ENCODE measurements at places on chromosomes 6 and 20. TPM values are rescaled to one million over a fixed set of nuclear protein-coding genes. Genes with fewer than 3 reads are reported as not detected.

DNA sequence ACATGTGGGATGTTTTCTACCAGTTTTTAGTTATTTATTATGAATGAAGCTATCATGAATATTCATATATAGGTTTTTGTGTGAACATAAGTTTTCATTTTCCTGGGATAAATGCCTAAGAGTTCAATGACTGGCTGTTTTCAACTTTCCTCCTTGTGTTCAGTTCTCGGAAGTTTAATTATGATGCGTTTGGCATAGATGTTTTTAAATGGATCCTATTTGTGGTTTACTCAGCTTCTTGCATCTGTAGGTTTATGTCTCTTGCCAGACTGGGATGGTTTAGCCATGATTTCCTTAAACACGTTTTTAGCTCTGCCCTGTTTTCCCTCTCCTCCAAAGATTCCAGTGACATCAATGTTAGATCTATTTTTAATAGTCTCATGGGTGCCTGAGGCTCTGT lies 411.1 kb upstream of the CDH4 start:
- H3K27ac ChIP-seq: no peak overlapping the region
- no peaks in the 10 kb centered on the region for H3K27me3 ChIP-seq
- no peak overlapping the region for H3K4me3 ChIP-seq
- DNase-seq: no peak
- no peaks in the 10 kb centered on the region for H3K36me3 ChIP-seq

- H3K27ac ChIP-seq: no peak overlapping the region
- no peaks in the 10 kb centered on the region for H3K27me3 ChIP-seq
- DNase-seq: no peak
- no peaks in the 10 kb centered on the region for H3K36me3 ChIP-seq
Measured at GRCh38 chr6:153956808-153957207, 82.2 kb upstream of the OPRM1 start.

DNA sequence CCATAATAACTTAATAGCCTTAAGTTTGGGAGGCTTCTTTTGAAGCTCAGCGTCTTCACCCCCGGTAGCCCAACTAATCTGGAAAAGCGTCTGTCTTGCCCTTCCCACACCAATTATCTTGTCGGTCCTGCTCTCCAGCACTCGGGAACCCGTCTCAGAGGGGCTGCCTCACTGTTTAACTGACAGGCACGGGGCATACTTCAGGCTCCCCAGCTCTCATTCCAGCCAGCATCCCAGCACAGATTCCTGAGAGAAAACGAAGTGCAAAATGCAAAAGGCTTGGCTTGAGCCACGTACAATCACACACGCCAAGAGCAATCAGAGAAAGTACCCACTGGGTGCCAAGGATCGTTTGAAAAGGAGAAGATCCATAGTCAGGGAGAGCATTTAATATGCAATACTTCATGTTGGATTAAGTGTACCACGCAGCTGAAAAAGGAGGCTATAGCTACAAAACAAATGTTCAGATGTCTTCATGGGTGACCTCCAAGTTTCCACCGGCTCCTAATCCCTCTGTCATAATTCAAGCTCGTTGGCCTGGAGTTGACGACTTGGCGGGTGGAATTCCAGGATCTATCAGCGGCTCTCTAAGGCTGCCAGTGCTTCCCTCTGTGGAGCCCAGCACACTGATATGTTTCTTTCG lies 53.7 kb upstream of the STX16 start:
- no peak overlapping the region for H3K27ac ChIP-seq
- peaks cover 2% of the 10 kb centered on the region for H3K4me1 ChIP-seq
- H3K4me3 ChIP-seq: no peak overlapping the region

The SOBP gene
- 19.6 TPM for total RNA-seq

All from ovary (tissue), 10 donors.